ENCODE measurements at places on chromosomes 6 and 20.

- no peak for DNase-seq
Observed at GRCh38 chr6:137998461-137999019, 108.7 kb downstream of the PERP start.

- DNase-seq: no peak
Observed at GRCh38 chr6:95185874-95186273, 391.5 kb upstream of the MANEA start.

- DNase-seq: no peak
Observed at GRCh38 chr6:129662980-129663431, 47.0 kb downstream of the ARHGAP18 start.

DNA sequence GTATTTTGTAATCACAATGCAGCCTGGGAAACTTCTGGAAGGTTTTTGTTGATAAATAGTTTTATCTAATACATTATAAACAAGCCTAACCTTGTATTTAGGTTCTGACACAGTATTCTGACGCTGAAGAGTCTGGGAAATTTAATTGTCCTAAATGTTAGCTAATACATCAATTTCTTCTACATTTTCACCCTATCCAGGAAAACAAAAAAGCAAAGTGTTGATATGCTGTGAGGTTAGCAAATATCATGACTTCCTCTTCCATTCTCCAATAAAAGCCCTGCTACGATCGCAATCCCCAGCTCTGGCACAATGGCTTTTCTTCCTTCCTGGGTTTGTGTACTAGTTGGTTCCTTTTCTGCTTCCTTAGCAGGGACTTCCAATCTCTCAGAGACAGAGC is at the start of gene C6orf58:
Gene C6orf58 (plus strand): TSS at position 301 of the 400 bp plus-strand sequence. CDS start 12 bp downstream, at position 313.
- DNase-seq: no peak

- peak; percentile 39 for DNase-seq
Observed at GRCh38 chr6:107866606-107867301, 42.6 kb upstream of the SCML4 start.

All from fibroblast of upper back skin (primary cell).